ENCODE measurements at places on chromosomes 2 and 18.

GRCh38 chr18:24397131-24397693 lies 412 bp downstream of the OSBPL1A start:
- DNase-seq, result no peak

DNA sequence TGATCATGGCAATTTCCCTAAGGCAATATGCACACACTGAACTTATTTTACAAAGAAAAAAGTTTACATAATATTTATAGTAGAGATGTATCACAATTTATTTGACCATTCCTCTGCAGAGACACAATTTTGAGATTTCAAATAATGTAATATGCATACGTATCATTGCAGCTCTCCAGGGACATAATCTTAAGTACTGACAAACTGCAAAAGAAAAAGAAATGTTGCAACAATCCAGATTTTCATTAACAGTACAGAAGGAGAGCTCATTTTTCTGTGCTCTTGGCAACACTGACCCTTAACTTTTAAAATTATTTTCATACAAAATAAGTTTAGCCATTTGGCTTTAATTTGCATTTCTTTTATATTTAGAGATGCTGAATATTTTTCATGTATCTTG lies 710.2 kb upstream of the SLC39A10 start:
- DNase-seq, result no peak

GRCh38 chr2:181946444-181947127 lies 39.1 kb upstream of the PPP1R1C start:
- no peak for DNase-seq

GRCh38 chr2:42139101-42139500 lies 30.1 kb upstream of the EML4 start:
- DNase-seq, result no peak

DNA sequence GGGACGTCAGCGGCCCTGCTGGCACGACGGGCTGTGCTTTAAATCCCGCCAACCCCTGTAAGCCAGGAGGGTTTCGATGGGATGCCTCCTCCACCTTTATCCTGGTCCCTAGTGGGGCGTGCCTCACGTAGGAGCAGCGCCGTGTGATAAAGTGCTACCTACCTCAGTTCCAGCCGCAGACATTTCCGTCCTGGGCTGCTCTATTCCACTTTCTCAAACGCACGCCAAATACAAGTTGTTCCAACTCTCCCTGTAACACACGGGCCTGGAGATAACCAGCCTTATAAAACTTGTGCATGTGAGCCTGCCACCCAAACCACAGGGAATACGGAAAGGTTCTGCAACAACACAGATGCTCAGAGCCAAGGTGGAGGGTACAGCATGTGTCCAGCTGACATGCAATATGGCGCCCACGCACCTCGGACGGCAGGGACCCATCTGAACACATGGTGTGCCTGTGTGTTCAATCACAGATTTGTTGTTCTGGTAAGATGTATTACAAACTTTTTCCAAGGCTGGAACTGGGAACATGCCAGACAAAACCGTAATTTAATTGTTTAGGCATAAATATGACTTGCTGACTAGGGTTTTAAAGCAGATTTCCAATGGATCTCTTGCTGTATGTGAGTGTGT lies 47.7 kb downstream of the ZNF516 start:
- no peak for DNase-seq

- DNase-seq, result no peak
These were observed 30.3 kb downstream of the TANC1 start for GRCh38 chr2:158998551-158999248.

DNA sequence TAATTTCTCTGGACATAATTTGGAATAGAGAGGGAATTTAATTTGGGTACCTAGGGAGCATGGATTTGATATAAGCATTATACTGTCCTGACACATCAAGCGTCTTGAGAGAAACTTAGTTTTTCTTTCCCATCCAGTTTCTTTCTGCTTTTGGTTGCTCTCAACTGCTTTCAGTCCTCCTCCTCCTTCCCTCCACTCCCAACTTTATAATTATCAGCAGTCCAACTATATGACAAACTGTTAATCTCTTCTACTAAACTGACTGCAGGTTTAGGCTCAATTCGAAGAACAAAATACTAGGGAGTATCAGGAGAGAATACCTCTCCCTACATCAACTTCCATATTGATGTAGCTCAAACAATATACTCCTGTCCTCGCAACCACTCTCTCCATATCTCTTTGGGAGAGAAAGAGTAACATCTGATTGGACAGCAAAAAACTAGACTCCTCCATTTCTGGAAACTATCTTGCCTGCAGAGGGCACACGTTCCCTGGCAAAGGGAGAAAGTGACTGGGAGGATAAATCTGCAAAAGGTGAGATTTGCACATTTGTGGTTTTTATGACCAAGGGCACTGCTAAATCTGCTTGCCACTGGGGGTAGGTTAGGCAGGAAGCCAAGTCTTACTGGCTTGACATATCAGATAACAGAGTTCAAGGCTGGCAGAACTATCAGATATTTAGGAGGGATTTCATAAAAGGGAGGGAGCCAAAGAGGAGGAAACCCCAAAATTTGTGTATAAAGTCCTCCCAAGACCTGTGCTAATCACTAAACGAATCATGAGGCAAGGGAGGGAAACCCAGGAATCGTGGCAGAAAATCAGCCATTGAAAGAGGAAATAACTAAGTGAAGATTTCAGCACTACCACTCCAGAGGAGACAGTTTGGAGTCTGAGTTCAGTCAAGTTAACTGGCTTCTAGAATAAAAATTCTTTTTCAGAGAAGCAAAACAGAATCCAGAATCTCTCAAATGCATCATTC lies 40.0 kb downstream of the ICA1L start:
- DNase-seq, result peak; percentile 20

DNA sequence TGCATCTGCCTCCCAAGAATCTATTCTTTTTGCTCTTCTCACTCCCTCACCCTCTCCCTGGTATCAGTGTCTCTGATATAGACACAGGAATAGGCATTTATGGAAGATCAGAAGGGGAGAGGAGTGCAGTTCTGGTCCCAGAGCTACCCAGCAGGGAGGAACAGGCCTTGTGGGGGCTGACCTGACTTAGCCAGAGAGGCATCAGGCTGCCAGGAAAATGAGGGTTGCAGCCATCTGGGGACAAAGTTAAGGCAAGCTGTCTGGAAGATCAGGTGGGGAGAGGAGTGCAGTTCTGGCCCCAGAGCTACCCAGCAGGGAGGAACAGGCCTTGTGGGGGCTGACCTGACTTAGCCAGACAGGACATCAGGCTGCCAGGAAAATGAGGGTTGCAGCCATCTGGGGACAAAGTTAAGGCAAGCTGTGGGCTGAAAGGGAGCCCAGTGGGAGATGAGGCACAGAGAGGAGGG lies 69.9 kb upstream of the HK2 start:
- no peak for DNase-seq

DNA sequence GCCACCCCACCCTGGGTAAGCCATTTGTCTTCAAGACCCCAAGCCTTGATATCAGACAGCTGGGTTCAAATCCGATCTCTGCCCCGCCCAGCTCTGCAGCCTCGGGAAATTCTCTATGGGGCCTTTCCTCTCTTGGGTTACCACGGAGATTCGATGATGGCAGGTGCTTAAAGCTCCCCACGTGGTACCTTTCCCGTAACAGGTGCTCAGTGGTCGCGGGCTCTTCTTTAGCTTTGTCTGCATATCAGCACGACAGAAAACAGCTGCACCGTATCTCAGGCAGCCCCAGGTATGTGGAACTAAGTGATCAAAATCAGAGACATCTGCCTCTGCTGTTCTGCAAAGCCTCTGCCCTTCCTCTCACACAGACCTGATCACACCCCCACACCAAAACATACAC lies 37.4 kb downstream of the TTC32 start:
- no peak for DNase-seq

DNA sequence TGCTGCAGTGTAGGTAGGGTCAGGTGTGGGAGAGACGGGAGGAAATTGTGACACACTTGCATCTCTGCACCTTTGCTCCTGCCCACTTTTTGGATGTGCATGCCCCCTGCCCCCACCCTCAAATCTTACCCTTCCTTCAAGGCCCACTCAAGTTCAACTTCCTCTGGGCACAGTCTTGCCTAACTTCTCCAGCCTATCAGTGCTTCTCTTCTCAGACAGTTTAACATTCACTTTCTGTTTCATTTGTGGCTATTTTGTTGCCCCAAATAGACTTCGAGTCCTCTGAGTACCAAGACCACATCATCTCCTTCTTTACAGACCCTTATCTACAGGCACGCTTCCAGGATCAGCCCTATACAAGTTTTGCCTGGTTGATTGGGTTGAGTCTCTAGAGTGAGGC lies 2.7 kb downstream of the ST8SIA5 start:
- DNase-seq, result no peak

GRCh38 chr2:176022048-176022447 lies 20.0 kb upstream of the LNPK start:
- no peak for DNase-seq

- DNase-seq, result no peak
These were observed 1.2 kb downstream of the KDSR start for GRCh38 chr18:63365876-63366212.

DNA sequence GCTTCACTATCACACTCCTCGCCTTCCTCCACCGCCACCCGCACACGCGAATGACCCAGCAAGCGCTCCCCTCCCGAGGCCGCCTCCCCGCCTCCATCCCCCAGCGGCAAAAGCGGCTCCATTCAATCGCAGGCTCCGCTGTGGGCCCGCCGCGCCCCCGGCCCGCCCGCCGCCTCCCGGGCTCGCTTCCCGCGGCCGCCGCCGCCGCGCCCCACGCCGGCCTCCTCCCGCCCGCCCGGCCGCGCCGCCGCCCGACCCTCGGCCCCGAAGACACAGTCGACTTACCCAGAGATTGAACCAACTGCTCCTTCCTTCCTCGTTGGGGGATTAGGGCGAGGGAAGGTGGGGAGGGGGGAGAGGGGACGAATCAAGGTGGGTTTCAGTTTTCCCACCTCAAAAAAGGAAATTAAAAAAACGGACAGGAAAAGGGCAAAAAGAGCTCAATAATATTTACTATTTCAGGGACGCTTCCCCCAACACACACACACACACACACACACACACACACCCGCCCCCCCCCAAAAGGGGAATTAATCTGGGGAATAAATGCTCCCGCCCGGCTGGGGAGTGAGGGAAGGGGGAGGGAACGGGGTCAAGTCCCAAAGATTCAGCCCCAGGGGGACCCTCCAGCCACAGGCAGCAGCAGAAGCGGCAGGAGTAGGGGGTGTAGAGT lies 743 bp downstream of the XPO1 start:
- DNase-seq, result peak; percentile 19

DNA sequence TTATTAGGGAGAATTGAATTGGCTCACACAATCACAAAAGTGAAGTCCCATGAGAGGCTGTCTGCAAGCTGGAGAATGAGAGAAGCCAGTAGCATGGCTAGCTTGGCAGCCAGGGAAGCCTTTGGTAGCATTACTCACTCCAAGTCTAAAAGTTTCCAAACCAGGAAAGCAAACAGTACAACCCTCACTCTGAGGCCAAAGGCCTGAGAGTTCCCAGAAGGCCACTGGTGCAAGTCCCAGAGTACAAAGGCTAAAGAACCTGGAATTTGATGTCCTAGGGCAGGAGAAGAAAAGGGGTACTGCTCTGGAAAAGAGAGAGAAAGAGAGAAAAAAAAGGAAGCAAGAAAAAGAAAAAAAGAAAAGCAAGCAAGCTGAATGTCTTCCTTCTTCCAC lies 318.2 kb downstream of the RND3 start:
- no peak for DNase-seq

DNA sequence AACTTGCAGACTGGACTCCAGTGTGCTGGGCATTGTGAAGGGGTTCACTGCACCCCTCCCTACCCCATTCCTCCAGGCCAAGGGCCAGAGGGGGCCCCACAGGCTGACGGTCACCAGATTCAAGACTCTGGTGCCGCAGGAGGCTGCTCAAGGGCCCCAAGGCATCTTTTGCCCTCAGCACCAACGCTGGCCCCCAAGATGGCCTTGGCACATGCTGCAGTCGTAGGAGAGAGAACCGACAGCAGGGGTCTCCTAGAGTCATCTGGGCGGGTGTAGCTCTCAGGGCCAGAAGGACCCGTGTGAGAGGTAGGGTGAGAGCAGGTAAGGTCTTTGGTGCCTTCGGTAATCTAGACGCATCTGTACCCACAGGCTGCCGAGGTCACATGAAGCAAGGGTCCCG lies 18.7 kb upstream of the ODC1 start:
- DNase-seq, result no peak

- no peak for DNase-seq
These were observed 420.3 kb downstream of the LRRTM4 start for GRCh38 chr2:77101796-77102452.

- no peak for DNase-seq
These were observed 76.2 kb downstream of the FMNL2 start for GRCh38 chr2:152411154-152411553.

DNA sequence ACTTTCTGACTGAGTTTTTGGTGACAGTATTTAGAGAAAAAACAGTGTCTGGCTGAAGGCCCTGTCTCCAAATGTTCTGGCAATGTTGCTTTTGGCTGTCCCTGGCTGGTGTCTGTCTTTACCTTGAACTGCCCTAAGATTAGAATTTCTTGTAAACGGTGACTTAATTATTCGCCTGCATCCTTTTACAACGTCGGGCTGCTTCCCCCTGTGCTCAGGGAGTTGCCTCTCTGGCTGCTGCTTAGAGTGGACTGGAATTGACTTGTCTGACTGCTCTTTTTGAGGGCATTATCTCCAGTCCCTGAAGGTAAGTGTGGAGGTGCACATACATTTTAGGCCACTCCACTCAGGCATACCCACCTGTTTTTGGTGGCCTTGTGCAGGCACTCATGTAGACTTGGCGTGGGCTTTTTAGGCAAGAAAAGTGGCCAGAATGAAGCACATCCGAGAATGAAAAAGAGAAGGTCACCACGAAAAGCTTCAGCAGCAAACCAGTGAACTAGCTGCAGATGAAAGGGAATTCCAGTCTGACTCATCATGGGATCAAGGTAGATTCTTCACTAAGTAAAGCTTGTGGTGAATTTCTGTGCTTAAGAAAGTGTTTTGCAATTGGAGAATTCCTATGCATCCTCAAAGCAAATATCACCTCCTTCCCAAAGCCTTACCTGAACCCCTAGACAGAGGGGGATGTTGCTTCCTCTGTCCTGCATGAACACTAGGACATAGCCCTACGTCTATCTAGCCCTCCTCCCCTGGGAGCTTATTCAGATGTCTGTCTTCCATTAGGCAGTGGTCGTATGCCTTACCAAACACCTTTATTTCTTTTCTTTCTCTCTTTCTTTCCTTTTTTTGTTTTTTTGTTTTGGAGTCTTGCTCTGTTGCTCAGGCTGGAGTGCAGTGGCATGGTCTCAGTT lies 230.3 kb upstream of the TRIB2 start:
- no peak for DNase-seq

DNA sequence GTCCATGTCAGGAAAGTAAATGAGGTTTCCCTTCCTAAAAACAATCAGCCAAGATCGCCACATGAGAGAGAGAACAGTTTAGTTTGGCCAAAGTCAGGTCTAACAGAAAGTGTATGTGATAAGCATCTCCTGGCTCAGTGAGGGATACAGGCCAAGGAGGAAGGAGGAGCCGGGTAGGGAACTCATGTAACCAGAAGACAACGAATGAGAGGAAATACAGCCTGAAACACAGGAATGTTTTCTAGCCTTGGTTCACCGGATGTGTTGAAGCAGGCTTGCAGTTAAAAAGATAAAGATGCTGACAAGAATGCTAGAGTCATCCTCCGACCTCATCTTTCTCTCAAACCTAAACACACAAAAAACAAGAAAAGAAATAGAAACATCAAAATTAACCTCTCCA lies 283.9 kb upstream of the SIX2 start:
- no peak for DNase-seq

Measured in 8988T (cell line).